ENCODE measurements at places on chromosomes 3 and 15.

GRCh38 chr15:45402955-45403877, 24.9 kb upstream of the GATM start:
- DNase-seq, result no peak

GRCh38 chr3:129973853-129974563, 512 bp upstream of the TRH start:
- DNase-seq, result no peak

DNA sequence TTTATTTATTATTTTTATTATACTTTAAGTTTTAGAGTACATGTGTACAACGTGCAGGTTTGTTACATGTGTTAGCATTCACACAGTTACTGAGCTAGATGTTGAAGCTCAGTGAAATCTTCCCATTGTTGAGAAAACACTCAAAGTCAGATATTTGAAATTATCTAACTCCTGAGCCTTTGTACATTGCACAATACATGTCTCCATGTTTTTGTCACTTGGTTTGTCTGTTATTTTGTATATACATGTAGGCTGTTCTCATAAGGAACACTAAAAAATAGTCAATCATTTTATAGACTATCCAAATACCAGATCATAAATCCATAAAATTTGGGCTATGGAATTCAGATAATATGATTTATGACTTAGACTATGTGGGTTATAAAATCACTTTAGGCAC, 1126.5 kb downstream of the NSUN3 start:
- no peak for DNase-seq

DNA sequence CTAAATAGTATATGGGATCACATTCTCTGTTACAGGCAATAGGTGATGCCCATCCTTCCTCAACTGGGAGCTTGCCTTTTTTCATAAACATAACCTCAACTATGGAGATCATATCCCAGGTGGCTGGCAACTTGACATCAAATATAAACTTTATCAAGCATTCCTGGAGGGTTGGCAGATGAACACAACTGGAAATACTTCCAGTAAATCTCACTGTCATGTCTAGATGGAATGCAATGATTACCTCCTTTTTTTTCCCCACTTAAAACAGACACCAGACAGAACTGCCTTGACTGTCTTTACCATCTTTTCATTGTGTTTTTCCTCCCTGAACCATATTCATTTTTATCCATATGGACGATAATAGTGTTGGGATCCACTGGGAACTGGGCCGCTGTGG, 43.1 kb upstream of the PFN2 start:
- no peak for DNase-seq

- DNase-seq, result no peak
Observed at GRCh38 chr15:67125589-67126502, 60.4 kb downstream of the SMAD3 start.

DNA sequence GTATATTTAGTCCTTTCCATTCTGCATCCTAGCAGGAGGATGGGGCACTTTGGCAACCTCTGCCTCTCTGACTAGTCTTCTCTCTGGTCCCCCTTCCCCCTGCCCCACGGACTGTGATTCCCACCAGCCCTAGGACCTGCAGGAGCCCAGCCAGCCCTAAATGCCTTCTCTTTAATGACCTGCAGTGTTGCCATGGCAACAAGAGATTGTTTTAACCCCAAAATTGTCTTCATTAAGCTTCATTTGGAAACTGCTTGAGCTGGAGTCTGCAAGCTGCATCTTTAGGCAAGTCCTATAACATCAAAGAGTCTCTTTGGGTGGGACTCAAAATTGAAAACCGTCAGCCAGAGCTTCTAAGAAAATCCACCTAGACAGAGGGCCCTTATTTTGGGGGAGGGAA, 59.7 kb upstream of the ANKRD34C start:
- DNase-seq, result no peak

GRCh38 chr3:185630182-185630622, 44.1 kb downstream of the SENP2 start:
- DNase-seq, result no peak

DNA sequence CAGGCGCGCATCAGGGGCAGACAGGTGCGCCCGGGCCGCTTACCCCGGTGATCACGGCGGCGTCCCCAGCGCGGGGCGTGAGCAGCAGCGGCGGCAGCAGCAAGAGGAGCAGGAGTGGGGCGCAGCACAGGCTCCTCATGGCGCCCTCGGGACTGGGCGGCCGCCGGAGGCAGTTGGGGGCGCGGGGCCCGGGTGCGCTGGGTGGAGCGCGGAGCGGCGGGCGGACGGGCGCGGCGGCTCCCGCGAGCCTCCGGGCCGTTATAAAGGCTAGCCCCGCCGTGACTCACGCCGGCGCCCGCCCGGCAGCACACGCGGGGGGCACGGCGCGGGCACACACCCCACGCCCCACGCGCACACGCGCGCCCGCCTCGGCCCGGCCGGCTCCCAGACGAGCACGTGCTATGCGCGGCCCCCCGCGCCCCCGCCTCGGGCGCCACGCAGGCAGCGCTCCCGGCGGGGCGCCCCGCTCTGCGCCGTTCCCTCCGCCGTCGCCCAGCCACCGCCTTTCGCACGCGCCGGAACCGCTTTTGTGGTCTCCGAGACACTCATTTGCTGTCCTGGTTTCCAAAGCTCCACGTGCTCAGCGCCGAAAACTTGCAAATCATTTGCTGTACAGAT, at the start of gene PROK2:
Gene PROK2, minus strand, starts transcription at position 235 of the 618 bp plus-strand sequence. Its CDS starts 96 bp downstream, at position 139.
- no peak for DNase-seq

DNA sequence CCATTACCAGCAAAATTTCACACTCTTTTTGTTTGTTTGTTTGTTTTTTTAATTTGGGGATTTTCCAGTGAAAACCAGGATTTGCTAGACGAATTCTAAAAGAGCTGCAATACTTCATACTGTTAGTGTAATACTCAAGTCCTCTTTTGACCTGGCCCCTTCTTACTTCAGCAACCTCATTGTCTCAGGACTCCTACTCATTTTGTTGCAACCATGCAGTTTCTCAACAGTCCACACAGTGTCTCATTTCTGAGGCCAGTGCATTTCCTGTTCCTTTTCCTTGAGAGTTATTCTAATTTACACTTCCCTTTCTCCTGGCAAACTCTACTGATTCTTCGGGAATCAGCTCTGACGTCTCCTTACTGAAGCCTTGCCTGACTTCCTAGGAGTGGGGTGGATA, 35.6 kb downstream of the NSUN3 start:
- no peak for DNase-seq

DNA sequence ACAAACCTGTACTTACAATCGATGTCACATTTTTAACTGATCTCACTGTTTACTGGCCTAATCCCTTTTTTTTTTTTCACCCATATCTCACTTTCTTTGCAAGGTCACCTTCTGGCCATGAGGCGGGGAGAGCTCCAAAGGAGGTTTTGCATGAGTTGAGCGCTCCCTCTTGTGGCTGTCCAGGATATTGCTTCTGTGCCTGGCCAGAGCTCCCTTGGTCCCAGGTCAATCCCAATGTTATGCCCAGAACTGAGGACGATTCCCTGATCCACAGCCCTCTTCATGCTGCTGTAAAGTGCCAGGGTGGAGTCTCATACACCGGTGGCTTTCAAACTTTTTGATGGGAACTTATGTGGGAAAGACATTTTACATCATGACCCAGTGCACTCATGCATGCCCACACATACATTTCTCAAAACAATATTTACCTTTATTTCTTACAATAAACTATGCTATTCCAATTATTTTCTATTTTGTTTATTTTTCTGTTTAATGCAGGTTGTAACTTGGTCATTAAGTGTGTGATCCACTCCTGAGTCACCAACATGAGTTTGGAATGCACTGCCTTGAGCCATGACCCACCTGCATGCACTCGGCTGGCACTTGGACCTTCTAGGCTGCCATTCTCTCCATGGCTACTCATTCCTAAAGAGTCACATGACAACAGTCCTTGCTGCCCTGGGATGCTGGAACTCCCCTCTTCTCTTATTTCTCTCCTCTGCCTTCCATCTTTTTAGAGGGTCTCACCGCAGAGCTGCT, 9.6 kb upstream of the SST start:
- peak; percentile 31 for DNase-seq

DNA sequence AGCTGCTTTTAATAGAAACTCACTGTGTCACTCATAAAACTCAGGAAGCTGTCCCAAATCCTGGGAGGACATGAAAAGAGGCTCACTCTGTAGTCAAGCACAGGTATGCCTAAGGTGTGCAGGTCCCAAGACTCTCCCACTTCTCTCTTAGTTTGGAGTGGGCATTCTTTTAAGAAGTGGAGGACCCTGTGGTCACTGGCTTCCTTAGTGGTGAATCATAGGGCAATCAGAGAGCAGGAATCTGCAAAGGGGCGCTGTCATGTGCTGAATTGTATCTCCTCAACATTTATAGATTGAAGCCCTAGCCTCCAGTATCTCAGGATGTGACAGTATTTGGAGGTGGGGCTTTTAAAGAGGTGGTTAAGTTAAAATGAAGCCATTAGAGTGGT, 47.2 kb upstream of the ZBTB38 start:
- no peak for DNase-seq

DNA sequence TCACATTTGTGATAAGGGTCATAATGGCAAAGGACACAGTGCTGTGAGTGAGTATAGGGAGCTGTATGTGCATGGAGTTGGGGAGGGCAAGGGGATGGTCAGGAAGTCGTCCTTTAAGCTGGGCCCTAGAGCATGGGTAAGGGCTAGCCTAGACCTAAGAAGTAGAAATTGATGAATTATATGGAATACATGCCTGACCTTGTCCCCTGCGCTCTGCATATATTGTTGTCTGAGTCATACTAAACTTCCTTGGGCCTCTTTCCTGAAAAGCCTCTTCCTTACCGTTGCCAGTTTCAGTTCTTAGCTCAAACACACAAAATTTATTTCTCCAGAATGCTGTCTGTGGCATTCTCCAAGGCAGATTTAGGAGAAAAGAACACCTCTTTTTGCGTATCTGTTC, 4.6 kb downstream of the SNRK start:
- no peak for DNase-seq

DNA sequence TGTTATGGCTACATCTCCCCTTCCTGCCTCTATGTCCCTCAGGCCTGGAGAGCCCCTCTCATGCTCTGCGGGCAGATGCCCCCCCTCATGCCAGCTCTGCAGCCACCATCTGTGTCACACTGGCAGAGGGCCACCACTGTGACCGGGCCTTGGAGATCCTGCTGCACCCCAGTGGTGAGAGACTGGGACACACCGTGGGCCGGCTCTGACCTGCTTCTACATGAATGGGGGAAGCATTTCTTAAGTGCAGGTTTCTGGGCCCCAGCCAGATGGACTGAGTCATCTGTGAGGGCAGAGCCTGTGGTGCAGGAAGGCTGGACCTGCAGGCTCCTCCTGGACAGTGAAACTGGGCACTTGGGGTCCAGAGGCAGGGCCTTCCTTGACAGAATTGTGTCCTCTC, 4.8 kb downstream of the VWA5B2 start:
- no peak for DNase-seq

GRCh38 chr3:25465266-25465860, 37.3 kb downstream of the RARB start:
- DNase-seq, result no peak

GRCh38 chr15:38651328-38652038, 86.9 kb upstream of the RASGRP1 start:
- peak; percentile 16 for DNase-seq

DNA sequence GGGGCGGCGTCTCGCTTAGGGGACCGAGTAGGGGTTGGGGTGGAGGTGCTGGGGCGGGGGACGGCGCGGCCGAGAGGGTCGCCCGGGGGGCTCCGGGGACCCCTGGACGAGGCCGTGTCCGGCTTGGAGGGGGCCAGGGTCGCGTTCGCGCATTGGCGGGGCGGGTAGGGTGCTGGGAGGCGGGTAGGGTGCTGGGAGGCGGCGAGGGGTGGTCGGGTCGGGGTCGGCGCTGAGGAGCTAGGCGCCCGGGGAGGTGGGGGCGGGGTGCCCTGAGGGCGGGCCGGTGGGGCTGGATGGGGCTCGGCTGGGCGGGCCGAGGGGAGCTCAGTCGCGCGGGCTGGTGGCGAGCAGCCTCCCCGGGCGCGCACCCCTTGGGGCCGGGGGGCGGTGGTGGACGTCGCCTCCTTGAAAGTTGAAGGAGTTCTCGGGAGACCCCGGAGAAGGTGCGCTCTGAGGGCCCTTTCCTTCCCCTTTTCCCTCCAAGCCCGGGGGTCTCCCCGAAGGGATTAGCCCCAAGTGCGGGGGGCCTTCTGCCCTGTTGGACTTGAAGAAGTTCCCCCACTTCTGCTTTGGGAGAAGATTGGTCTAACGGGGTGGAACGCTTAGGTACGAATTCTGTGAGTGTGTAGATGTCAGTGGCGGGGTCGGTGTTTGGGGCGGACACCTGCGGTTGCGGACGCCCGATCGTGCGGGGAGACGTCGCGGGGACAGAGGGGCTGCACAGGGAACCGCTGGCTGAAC, 543 bp downstream of the MEF2A start:
- DNase-seq, result peak; percentile 15

Data from effector CD8-positive, alpha-beta T cell (primary cell).